ENCODE measurements at places on chromosomes 11 and 22. TPM values are rescaled to one million over a fixed set of nuclear protein-coding genes. Genes with fewer than 3 reads are reported as not detected.

The SLC35F2 gene
- 6.3 TPM for total RNA-seq

- DNase-seq: no peak
These were observed 7.8 kb upstream of the TMPRSS13 start for GRCh38 chr11:117936973-117937372.

The FOLR2 gene
- total RNA-seq: 7.3 TPM

- no peak for DNase-seq
These were observed 49.8 kb upstream of the PPARA start for GRCh38 chr22:46100401-46101105.

The BIRC3 gene
- 1.1 TPM for total RNA-seq

GRCh38 chr11:1070594-1071462 lies 3.8 kb upstream of the MUC2 start:
- no peak for DNase-seq

GRCh38 chr11:35038211-35038928 lies 100.6 kb upstream of the CD44 start:
- no peak for DNase-seq

DNA sequence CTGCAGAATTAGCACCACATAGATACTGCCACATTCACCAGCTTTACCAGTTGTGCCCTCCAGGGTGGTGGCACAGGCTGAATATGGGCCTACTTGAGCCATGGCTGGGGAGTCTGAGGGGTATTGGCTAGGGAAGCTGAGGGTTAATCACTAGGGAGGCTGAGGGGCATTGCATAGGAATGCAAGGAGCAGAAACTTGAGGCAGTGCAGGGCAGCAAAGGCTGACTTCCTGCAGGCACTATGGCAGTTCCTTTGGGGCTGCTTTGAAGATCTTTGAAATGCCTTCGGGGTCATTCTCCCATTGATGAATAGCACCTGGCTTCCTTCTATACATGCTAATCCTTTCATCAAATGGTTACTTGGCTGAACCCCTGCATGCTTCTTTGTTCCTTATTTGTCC lies 171.5 kb downstream of the RCN1 start:
- no peak for DNase-seq

DNA sequence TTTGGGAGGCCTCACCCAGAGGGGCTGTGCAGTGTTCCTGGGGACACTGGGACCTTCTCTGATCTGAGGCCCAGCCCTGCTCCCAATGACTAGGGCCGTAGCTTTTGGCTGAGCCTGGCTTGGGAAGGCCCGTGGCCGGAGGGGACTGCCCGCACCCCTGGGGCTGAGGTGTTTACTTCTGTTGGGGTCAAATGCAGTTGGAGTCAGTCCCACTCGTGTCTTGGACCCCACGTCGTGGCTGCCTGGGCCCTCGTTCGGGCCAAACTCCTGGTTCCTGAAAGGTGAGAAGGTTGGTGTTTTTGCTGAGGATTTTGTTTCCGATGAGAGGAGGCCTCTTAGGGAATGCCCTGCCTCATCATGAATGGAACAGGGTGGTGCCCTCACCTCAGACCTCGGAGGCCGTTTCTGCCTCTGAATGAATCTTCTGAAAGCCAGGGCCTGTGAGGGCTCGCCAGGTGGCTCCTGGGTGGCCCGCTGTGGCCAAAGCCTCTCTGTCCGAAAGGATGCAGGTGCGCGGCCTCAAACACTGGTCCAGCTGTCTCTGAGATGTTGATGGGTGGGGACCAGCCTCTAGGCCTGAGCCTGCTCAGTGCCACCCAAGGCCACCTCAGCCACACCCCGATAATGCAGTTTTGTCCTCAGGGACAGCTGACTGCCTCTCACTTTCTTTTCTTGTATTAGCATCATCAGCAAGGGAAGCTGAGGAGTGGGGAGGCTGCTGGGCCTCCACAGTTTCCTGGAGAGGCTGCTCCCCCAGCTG lies 40.3 kb upstream of the A4GALT start:
- DNase-seq: no peak

DNA sequence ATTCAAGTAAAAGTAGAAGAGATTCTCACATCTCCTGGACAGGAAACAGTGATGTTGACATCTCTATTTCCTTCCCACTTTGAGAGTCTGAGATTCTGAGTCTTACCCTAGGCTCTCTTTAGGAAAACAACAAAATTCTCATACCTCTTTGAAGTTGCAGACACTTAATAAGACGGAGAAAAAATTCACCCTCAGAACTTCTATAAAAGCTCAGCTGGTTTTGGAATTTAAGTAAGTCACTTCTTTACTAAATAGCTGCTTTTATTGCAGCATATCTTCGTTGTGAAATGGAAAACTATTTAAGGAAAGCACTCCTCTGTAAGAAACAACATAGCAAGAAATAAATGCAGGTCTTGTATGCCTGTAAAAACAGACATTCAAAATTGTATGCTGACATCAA lies 79.1 kb downstream of the MSANTD4 start:
- DNase-seq: no peak

- DNase-seq: no peak
These were observed 22.4 kb upstream of the CRTAM start for GRCh38 chr11:122815900-122816299.

- DNase-seq: no peak
These were observed 59.6 kb upstream of the PAX6 start for GRCh38 chr11:31870609-31871309.

The MS4A4A gene
- total RNA-seq: 3.5 TPM

The LMO2 gene
- 16.1 TPM for total RNA-seq

The HBG1 gene
- total RNA-seq: 510 TPM

GRCh38 chr22:26364066-26365015 lies 64.7 kb upstream of the ASPHD2 start:
- peak; percentile 61 for DNase-seq

GRCh38 chr11:102476069-102476468 lies 23.5 kb upstream of the TMEM123 start:
- DNase-seq: no peak

- DNase-seq: no peak
These were observed 163.3 kb upstream of the CCDC90B start for GRCh38 chr11:83449338-83449913.

The WNT11 gene
- 11.0 TPM for total RNA-seq

- no peak for DNase-seq
These were observed 129.0 kb downstream of the NECTIN1 start for GRCh38 chr11:119599864-119600541.

DNA sequence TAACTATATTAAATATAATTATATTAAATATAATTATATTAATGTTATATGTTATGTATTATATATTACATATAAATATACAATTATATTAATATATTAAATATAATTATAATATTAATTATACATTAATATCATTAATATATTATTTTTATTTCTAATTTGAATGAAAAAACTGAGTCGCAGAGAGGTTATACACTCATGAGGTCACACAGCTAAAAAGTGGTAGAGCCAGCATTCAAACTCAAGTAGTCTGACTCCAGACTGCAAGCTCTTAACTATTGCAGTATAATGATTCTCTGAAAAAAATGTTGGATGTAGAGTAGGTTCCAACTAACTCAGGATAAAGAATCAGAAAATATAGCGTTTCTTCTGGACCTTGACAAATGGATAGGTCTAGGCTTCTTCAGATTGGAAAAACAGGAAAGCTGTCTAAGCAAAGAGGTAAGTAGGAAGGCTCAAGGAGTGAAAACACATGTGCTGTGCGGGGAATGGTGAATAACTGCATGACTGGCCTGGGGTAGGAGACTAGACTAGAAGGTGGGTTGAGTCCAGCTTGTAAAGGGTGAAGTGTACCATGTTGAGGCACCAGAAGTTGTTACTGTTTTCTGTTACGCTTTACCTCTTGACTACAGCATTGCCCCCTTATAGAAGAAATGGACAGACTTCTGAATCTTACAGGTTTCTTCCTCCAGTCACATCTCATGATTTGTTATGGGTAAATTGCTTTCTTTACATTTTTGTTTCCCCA lies 80.3 kb downstream of the TRIM44 start:
- DNase-seq: no peak

- no peak for DNase-seq
These were observed 14.7 kb downstream of the TBC1D10A start for GRCh38 chr22:30312053-30312452.

The CHRDL2 gene
- total RNA-seq: not detected

The CD3E gene
- not detected for total RNA-seq

- no peak for DNase-seq
These were observed 4.5 kb downstream of the CD81 start for GRCh38 chr11:2381494-2382128.

DNA sequence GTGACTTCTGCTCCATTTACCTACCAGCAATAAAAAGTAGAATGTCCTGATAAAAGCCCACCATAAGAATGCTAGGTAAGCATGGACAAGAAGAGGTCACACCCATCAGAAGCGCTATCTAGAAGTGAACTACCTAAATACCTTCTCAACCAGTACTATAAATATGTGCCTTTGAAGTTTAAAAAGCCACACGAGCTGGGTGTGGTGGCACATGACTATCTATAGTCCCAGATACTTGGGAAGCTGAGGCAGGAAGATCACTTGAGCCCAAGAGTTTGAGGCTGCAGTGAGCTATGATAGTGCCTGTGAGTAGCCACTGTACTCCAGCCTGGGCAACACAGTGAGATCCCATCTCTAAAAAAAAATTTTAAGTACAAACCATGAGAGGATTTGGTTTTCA lies 66.7 kb downstream of the PACSIN2 start:
- no peak for DNase-seq

Measured in cerebellum (tissue), 4 donors.